ENCODE measurements at places on chromosomes 5 and 9.

DNA sequence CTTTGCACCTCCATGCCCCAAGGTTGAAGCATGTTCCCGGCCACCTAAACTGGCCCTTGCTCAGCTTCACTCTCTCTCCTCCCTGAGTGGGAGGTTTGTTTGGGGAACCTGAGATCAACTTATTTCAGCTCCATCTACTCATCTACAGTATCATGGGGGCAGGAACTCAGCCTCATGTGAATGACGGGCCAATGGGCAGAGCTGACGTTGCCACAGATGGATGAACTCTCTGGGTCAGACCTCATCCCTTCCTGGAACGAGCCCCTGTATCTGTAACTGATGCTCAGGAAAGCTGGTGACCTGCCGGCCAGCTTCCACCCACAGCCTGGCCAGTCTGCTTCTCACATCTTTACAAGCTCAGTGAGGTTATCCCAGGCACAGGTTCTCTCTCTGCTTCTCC, 369.6 kb downstream of the IRX2 start:
- DNase-seq = no peak

DNA sequence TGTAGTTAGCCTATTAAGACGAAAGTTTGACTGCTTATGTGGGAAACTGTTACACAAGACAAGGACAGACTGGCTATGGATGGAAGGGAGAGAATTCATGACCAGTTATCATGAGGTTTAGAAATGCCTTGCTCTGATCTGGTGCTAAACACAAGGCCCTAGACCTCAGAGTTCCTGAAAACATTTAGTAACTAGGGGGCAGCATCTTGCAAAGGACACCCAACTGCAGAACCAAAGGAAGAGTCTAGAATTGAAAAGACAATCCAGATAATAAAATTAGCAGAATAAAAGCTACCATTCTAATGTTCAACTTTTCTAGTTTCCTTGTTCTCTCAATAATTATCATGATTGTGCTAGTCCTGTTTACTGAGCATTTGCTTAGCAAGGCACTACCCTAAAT, 130.5 kb upstream of the GPR151 start:
- DNase-seq = no peak

GRCh38 chr9:92610470-92611420, 59.2 kb downstream of the IPPK start:
- DNase-seq = no peak

GRCh38 chr5:84364043-84364442, 20.6 kb downstream of the EDIL3 start:
- no peak for DNase-seq

GRCh38 chr9:125407974-125408900, 146.6 kb downstream of the GAPVD1 start:
- peak; percentile 75 for DNase-seq

GRCh38 chr5:168153263-168153875, 138.1 kb upstream of the WWC1 start:
- DNase-seq = no peak

- DNase-seq = no peak
These were observed 18.4 kb upstream of the DDX41 start for GRCh38 chr5:177535125-177535524.

Measured in activated CD4-positive, CD25-positive, alpha-beta regulatory T cell (primary cell).